ENCODE measurements at places on chromosomes 1 and 21.

GRCh38 chr21:23507501-23507900 lies 2099.8 kb downstream of the MRPL39 start:
- no peak for DNase-seq

GRCh38 chr1:20448671-20449071 lies 37.3 kb downstream of the CAMK2N1 start:
- no peak for DNase-seq

GRCh38 chr1:204588826-204589225 lies 72.6 kb downstream of the MDM4 start:
- DNase-seq, result no peak

DNA sequence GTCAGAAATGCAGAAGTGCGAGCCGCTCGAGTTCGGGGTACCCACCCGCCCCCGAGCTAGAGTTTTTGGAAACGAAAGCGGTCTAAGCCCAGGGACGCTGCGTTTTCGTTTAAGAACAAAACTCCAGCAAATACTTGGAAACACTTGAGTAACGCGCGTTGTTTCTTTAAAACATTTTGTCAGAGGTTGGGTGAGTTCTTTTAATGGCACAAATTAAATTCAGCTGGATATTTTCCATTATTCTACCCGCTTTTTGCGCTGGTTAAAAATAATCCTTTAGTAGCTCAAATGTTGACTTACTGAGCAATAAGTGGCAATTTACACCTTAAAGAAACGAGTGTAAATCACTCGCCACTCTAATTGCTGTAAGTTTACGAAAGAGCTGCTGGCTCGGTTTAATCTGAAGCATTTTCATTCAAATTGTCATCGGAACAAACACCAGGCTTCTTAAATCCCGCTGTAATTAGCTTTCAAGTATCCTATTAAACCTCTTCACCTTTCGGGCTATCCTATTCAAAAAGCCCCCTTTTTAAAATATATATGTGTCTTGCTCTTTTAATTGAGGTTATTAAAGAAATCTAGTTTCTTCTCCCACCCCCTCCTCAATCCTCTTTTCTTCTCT lies 1.5 kb downstream of the LHX8 start:
- no peak for DNase-seq
